ENCODE measurements at places on chromosomes 16 and 17.

- DNase-seq = no peak
Observed at GRCh38 chr16:82187829-82188228, 17.8 kb upstream of the MPHOSPH6 start.

DNA sequence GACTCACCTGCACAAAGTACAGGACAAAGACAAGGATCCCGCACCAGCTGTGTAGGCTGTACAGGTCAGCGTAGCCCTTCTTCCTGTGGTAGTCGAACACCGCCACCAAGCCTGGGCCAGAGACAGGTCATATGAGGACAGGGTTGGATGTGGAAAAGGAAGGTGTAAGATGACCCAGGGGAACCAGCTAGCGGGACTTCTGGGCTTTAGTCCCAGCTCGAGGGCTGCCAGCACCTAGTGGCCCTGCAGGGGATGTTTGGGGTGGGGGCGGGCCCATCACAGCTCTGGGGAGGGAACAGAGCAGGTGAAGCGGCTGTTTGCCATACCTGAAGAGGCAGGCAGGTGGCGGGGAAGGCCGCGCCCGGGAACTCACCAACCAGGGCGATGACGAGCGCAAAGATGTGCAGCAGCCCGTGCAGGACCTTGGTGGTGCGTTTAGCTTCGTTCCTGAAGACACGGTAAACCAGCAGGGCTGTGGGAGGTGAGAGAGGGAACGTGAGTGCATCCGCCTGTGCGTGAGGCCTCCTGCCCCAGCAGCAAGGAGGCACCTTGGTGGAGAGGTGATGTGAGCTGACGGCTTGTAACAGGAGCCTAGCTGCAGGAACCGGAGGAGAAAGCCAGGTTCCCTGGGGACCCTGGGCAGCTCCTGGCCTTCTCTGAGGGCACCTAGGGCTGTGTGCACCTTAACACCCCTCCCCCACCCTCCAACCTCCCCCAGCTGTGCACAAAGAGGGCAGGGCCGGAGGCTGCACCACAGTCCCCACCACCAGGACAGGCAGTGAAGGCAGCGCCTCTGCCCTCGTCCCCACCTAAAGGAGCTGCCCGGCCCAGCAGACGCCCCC, 10.2 kb downstream of the CYB561 start:
- no peak for DNase-seq

DNA sequence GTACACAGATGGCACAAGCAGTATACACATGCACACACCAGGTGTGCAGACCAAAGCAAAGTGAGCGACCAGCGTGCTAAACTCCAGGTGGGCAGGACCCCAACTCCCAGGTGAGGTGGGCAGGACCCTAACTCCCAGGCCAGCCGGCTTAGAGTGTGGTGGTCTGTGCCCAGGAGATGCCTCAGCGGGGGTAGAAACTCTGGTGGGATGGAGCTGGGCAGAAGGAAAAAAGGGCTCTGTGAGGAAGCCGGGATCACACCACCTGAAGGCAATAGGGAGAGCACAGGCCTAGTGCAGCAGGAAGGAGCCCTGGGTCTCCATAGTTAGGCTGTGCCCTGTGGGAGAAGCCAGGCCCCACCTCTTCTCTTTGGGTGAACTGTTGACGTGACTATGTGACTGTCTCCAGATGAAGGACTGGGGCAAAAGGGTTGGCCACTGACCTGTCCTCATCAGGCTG, 1.6 kb upstream of the FOXJ1 start:
- peak; percentile 54 for DNase-seq

DNA sequence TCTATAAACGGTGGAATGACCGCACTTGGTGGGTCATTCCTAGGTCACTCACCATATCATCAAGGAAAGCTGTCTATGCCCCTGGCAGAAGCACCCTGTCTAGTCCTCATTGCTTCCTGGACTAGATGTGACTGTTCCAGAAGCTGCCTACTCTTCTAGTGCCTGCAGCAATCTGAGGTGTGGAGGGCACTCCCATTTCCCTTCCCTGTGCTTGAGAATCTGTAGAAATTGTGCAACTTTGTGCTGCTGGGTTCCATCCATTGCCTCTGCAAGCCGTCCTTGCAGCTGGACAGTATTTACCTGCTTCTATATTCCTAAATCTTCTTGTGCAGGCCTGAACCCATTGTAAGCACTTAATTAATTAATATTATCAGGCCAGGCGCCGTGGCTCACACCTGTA, 52.1 kb downstream of the CACNG3 start:
- no peak for DNase-seq

GRCh38 chr17:47816111-47816735, 5.4 kb downstream of the OSBPL7 start:
- no peak for DNase-seq

DNA sequence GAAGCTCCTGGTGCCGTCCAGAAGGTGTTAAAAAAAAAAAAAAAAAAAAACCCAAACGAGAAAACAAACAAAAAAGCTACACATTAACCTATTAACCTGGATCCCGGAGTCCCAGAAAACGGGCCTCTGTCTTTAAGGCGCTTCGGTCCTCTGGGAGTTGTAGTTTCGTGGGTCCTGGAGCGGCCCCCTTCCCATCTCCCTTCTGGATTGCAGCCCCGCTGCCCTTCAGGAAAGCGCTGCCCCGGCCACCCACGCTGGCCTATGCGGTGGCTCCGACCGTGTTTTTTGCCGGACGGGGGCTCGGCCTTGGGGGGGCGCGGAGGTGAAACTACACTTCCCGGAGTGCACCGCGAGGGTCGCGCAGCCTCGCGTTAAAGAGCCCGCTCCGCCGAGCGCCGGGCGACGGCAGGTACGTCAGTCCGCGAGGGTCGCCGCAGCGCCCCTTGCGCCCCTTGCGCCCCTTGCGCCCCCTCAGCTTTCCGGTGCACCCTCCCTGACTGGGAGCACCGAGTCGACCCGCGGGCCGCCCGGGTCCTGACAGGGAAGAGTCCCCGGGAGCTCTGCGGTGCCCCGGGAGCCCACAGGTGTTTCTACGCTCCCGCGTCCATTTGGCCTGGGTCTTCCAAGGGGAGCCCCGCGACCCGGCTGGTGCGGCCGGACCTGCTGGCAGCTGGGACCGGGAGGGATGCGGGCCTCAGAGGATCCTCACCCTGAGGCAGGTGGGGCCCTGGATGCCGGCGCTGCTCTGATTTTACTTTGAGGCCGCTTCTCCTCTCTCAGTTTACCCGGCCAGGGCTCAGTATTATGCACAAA, at the start of gene FCSK:
Gene FCSK, plus strand, starts transcription at position 374 of the 813 bp plus-strand sequence. CDS start 8,596 bp downstream, outside the sequence.
- DNase-seq = peak; percentile 79

GRCh38 chr17:15942207-15942833, 2.6 kb upstream of the ADORA2B start:
- DNase-seq = no peak

- DNase-seq = no peak
Observed at GRCh38 chr17:8791248-8791909, 7.8 kb downstream of the MFSD6L start.

DNA sequence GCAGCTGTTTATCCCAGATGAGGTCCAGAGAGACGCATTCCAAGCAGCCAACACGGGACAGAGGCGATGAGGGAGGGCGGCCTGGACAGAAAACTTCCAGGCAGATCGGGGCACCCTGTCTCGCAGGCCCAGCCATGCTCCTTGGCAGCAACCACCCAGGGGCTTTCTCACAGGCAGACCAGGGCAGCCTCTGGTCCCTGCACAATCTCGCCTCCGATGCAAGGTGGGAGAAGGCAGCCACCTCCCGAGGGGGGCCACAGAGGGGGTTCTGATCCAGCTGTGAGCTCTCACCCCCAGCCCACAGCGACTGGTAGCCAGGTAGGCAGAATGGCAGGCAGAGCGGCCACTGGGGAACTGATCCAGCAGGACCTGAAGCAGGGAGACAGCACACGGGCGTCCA, 48.7 kb downstream of the LMF1 start:
- no peak for DNase-seq

GRCh38 chr17:45091778-45092425, 30.8 kb downstream of the NMT1 start:
- no peak for DNase-seq

DNA sequence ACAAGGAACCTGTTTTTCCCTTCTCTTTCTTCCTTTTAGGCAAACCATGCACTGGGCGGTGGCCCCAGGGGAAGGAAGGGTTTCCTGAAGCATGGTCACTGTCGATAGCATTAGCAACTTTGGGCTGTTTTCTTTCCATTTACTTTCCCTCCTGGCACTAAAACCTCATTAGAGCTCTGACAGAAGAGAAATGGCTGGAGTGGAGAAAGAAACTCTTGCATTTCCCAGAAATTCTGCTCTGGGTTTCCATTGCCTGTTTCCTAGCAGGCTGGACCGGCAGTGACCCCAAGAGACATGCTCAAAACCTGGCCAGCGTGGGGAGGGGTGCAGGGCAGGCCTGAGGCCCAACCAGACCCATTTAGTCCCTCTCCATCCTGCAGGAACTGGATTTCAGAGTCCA, 230.7 kb upstream of the CCL2 start:
- DNase-seq = no peak

DNA sequence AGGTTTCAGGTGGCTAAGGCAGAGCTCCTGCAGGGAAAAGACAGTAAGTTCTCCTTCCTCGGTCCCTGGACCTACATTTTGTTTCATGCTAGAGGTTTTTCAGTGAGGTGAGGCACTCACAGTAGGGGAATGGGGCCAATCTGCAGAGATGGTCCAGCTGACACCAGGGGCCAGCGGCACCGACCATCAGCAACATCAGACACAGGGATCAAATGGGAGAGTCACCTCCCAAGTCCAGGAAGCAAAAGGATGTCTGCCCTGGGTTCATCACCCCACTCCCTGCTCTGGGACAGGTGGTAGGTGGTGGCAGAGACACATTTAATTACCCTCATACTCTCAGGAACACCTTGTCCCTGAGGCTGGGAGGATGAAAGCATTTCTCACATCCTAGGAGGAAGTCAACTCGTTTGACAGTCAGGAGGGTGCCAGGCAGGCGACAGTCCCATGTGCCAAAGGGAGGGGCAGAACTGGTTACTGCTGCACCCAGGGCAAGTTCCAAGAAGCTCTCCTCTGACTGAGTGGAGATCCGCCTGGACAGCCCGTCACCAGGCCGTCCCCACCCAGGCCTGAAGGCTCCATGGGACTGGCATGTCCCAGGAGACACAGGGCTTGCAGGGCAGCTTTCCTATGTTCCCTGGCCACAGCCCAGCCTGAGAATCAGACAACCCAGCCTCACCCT, 19.2 kb downstream of the ATP6V0D1 start:
- DNase-seq = no peak

DNA sequence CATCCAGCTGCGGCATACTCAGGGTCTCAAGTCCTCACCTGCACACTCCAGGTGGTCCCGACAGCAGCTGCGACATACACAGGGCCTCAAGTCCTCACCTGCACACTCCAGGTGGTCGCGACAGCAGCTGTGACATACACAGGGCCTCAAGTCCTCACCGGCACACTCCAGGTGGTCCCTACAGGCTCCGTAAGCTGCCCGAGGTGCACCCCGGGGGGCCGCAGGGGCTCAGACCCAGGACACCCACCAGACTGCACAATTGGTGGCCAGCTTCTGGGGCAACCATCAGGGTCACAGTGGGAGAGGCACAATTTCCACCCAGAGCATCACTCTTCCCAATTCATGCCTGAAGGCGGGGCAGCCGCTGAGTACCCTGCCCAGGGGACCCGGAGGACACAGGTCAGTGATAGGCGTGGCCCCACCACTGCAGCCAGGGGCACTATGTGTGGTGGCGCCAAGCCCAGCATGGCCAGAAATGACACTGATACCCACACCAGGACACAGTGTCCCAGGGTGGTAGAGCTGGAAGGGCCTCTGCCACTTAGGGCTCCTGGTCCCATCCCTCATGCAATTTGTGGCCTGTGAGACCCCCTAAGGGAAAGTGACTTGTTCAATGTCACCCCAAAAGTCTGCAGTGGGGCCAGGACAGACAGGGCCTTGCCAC, 57.5 kb upstream of the ZNF469 start:
- no peak for DNase-seq

- DNase-seq = no peak
Observed at GRCh38 chr16:85888405-85889331, 10.3 kb upstream of the IRF8 start.

GRCh38 chr17:48159232-48159631, 51.7 kb downstream of the SNX11 start:
- DNase-seq = no peak

- DNase-seq = no peak
Observed at GRCh38 chr17:75228847-75229246, 23.4 kb downstream of the NUP85 start.

- no peak for DNase-seq
Observed at GRCh38 chr17:37483311-37484039, 6.2 kb upstream of the DUSP14 start.

DNA sequence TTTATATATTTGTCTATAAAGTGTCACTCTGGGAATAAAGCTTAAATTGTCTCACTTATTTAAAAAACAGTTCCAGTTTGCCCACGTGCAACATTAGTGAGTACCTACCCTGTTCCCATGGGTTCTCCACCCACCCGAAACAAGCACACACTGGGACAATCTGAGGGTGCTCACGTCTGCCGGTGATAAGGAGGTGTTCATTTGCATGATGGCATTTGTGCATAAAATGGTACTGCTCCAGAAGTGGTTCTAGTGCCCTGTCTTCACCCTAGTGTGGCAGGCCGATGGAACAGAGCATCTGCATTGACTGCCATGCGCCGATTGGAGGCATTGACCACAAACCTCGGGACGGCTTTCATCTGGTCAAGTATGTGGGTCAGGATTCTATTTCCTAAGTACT, 35.6 kb upstream of the ENDOV start:
- peak; percentile 25 for DNase-seq

GRCh38 chr16:70576431-70577255, 53.0 kb downstream of the SF3B3 start:
- DNase-seq = no peak

- DNase-seq = no peak
Observed at GRCh38 chr16:64982581-64982980, 139.3 kb downstream of the CDH11 start.

DNA sequence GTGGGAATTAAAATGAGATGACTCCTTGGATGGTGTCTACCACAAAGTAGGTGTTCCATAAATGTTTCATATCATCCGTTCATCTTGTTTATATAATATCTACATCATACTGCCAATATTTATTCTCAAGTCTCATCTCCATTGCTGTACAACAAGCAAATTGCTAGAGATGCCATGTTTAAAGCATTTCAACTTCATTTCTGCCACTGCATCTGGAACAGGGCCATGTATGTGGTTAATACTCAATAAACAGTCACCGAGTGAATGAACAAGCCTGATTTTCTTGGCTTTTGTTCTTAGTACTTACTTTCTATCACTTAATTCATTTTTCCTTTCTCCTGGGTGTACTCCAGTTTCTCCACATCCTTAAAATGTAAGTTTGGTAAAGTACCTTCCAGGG, 107.6 kb downstream of the KCNJ2 start:
- DNase-seq = no peak

DNA sequence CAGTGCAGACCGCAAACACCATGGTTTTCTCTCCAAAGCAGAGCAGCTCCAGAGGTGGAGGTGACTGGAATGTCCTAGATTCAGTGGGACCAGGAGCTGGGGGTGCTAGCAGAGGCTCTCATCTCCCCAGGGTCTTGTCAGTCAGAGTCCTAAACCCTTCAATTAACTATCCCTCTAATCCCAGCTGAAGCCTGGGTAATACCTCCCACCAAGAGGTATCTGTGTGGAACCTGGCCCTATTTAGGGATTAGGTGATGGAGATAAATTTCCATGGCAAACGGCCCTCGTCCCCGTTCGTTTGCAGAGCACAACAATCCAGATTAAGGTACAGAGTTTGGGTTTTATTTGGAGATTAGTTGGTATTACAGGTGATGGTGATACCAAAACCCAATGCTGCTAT, 1.8 kb downstream of the SEBOX start:
- no peak for DNase-seq
